HCT116 (cell line): ENCODE measurements at places on chromosomes 5 and 9.

DNA sequence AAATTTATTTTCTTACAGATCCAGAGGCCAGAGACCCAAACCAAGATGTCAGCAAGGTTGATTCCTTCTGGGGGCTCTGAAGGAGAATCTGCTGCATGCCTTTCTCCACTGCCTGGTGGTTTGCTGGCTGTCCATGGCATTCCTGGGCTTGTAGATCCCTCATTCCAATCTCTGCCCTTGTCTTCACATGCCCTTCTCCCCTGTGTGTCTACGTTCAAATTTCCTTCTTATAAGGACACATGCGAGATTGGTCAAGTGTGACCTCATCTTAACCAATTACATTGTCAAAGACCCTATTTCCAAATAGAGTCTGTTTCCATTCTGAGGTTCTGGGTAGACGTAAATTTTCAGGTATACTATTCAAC is 84.5 kb upstream of the RAI14 start:
- no peak for DNase-seq

DNA sequence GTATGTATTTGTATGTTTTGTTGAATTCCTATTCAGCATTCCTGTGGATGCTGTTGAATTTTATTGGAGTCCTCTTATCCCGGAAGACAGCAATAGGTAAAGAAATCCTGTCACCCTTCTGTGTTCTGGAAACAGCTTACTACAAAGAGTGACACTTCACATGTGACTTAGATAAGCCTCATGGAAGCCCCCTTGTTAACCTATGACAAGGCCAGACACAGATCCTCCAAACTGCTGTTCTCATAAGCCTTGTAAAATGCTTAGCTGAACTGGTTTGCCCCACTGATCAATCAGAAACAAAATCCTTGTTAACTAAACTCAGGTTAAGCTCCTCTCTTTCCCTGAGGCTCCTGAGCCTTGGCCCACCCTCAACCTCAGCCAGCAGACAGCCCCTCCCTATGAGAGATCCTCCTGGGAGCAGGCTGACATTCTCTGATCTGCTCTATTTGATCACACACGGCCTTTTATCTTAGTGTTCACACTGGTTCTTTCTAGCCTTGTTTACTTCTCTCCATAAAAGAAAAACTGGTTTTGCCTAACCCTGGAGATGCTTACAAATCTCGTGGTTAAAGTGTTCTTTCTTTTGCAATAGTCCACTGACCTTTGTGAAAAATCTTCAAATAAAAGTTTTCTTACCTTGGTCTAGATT is 29.4 kb upstream of the ATP6V1G1 start:
- DNase-seq, result no peak

- no peak for DNase-seq
Measured at GRCh38 chr5:44795496-44795895, 13.3 kb upstream of the MRPS30 start.

- DNase-seq, result no peak
Measured at GRCh38 chr5:761854-762710, 22.4 kb downstream of the ZDHHC11B start.

DNA sequence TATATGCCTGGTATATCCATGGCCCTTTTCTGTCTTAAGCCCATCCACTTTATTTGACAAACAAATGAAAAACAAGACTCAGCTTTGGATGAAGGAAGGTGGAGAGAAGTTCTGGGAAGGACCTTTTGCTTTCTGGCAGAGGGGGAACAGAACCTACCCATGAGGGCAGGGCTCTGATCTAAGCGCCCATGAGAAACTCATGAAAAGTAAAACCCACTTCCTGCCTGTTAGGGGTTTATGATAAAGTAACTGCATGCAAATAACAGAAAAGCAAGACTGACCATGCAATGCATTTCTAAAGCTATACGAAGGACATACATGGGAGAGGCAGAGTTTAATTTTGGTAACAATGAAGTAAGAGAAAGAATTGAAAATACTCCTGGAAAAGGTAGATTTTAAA is 181.9 kb upstream of the ADRA1B start:
- DNase-seq, result no peak

GRCh38 chr9:21095561-21095960 is 17.8 kb upstream of the IFNB1 start:
- no peak for DNase-seq

DNA sequence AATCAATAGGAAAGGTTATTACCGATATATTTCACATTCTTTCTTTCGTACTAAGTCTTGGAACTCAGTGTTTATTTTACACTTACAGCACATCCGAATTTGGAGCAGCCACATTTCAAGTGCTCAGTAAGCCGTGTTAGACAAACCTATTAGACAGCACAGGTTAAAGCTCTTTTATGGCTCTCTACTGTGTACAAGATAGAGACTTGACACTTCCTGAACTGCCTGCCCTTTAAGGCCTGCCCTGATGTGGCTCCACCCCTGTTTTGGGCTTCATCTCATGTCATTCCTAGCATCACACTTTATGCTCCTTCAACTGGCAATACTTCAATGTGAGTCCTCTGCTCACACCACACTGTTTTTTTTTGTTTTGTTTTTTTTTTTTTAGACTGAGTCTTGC is 23.5 kb upstream of the SUSD1 start:
- no peak for DNase-seq

GRCh38 chr9:137589441-137590122 is 730 bp downstream of the ZMYND19 start:
- DNase-seq, result no peak

DNA sequence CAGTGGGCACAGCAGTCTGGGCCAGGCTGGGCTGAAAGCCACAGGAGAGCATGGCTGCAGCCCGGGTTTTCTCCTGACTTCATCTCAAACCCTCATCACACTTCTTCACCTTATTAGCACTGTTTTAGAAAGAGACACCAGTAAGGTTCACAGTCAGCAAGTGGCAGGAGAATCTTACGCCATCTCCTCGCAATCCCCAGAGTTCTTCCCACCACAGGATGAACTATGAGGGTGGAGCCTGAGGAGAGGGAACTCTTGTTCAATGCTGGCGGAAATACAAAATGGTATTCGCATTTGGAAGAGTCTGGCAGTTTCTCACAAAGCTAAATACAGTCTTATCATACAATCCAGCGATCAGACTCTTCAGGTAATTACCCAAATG is 14.7 kb downstream of the BICD2 start:
- no peak for DNase-seq

DNA sequence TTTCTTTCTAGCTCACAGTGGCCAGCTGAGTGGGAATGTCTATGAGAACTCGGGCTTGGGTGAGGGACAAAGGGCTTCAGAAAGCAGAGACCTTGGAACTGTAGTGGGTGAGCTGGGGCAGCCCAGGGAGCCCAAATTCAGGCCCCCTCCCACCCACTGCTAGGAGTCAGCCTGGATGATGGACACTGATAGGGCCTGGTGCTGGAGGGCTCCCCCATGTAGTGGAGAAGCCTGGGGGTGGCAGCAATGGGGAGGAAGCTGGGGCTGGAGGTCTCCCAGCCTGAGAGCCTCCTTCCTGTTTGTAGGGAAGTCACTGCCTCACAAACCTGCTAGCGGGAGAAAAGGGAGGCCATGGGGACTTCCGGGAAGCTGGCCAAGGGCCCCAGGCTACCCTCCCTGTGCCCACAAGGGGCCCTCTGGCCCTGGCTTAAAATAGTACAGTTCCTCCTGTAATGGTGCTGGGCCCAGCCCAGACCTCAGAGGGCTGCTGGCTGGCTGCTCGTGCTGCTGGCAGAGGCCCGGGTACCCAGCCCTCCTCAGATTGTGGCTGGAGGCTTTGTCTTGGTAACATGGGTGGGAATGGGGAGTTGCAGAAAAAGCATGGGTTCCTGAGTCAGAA is 6.3 kb upstream of the NR5A1 start:
- DNase-seq, result no peak

GRCh38 chr9:70921136-70921535 is 200.3 kb downstream of the TRPM3 start:
- DNase-seq, result no peak

DNA sequence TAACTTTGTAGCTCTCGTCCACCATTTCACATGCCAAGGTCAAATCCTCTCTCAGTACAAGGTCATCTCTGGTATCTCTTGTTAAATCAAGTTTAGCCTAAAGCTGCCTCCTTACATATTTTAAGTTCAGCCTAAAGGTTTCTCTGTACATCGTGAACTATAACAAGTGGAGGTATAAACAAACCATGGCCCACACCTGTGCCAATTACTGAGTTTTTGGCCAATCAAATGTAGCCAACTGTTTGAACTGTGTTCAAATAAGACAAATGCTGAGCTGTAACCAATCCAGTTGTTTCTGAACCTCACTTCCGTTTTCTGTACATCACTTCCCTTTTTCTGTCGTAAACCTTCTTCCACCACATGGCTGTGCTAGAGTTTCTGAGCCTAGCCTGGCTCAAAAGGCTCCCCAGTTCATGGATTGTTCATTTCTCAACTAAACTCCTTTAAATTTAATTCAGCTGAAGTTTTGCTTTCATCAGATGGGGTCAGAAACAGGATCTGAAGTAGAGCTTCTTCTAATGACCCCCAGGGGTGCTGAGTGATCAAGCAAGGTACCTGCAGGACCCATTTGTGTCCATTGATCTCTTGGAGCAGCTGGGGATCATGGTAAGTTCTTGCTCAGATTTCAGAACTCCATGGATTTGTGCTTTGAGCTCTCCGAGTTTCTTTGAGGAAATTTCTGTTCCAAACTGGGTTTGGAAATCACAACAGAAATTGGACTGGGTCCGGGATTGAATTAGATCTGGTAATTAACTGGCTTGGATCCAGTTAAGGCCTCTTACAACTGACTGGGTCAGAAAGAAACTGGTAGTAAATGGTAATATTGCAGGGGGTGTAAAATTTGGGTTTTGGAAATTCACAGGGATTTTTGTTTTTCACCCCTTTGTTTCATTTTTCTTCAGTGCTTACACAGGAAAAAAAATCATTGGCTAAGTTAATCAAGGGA is 11.0 kb upstream of the NANS start:
- DNase-seq, result peak; percentile 87

- no peak for DNase-seq
Measured at GRCh38 chr5:15365070-15365469, 134.9 kb upstream of the FBXL7 start.

- DNase-seq, result no peak
Measured at GRCh38 chr5:82809420-82810143, 267.6 kb downstream of the TMEM167A start.

DNA sequence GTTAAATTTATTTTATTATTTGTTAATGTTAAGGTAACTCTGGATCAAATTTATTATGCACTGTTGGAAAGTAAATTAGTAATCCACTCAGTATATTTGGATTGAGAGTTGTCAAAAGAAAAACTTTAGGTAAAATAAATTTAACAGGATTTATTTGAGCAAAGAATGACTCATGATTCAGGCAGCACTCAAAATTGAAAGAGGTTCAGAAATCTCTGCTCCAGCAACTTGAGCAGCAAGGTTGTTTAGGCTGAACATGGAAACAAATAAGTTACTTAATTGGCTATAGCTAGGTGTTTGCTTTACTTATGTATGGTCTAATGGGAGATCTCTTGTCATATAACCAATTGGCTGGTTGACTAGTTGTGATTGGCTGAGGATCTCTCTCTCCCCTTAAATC is 296.2 kb upstream of the EDIL3 start:
- DNase-seq, result no peak

DNA sequence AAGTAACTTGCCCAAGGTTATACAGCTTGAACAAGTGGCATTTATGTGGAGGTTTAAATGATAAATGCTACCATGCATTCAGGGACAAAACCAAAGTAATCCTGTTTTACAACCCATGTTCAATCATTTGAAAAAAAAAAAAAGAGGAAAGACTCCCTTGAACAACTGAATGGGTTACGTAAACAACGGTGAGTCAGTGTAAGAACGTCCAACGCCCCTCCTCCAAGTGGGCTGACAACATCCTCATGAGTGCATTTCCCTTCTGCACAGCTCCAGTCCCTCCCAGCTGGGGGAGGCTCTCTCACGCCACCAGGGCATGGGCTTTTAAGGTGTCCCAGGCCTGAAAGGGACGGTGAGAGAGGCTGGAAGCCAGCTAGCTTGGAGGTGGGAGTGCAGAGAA is 90.0 kb downstream of the PRRT1B start:
- DNase-seq, result peak; percentile 71

DNA sequence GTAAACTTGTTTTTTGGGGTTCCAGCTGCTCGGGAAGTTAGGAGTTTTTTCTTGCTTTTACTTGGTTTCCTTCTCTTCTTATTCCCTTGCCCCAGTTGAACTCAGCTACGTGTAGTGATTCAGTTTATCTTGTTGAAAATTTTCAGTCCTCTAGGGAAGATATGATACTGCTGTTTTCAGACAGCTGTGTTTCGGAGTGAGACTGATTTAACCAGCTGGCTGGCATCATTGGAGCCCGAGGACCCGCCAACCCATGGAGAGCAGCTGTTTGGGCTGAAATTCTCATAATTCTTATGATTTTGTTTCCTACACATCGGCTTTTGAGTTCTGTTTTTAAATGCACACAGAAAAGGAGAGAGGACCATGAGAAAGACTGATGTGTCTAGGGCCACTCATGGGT is 271.5 kb downstream of the NR3C1 start:
- DNase-seq, result no peak

GRCh38 chr5:78269088-78269703 is 25.3 kb downstream of the AP3B1 start:
- no peak for DNase-seq

DNA sequence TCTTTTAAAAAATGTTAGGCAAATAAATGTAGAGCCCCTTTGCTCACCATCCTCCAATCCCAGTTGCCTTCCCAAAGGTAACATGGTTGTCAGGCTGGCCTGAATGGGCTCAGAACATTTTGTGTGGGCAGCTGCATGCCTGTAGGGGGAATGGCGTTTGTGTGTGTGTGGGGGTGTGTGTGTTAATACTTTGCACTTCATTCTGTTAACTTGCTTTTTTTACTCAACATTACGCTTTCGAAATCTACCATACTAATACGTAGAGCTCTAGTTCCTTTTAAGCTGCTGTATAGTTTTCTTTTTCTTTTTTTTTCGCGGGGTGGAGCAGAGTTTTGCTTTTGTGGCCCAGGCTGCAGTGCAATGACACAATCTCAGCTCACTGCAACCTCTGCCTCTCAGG is 14.0 kb downstream of the MYOZ3 start:
- DNase-seq, result no peak

DNA sequence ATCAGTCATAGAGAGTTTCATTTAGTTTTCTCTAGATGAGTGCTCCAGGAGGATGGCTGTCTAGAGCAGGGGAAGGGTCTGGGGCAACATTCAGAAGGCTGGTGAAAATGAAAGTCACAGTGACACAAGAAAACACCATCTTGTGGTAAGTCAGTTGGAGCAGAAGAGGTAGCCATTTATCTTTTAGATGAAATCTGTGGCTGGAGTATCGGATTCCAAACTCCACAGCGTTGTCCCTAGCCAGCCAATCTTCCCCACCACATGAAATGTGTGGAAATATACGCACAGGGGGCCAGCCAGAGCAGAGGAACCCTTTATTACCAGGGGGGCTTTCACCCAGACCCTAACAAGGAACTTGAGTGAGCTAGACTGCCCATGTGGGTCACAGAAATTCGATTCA is 15.9 kb upstream of the TNFAIP8 start:
- no peak for DNase-seq

GRCh38 chr9:129493706-129494047 is 127.2 kb downstream of the C9orf50 start:
- DNase-seq, result no peak

DNA sequence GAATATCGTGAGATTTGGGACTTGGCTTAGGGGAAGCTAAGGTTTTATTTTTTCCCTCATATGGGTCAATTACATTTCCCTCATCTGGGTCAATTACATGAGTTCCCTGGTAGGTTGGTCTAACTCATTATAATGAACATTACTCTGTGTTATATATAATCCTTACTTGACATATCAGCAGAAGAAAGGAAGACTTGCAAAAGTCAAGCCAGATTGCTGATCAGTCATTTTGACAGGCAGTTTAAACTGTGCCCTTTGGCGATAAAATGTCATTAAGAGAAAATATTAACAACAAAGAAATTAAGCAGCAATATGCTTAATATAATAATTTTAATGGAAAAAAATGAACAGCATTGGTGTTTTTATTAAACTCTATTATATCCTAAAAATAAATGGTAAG is 23.1 kb upstream of the TRPM3 start:
- no peak for DNase-seq
